Stimulated activated CD8-positive, alpha-beta memory T cell treated with anti-CD3 and anti-CD28 coated beads, Interleukin-7, amount 100 ng/mL, for 24 hours (primary cell): ENCODE measurements at places on chromosomes 1 and 21.

GRCh38 chr1:64653466-64653865 lies 91.4 kb upstream of the RAVER2 start:
- DNase-seq: no peak

DNA sequence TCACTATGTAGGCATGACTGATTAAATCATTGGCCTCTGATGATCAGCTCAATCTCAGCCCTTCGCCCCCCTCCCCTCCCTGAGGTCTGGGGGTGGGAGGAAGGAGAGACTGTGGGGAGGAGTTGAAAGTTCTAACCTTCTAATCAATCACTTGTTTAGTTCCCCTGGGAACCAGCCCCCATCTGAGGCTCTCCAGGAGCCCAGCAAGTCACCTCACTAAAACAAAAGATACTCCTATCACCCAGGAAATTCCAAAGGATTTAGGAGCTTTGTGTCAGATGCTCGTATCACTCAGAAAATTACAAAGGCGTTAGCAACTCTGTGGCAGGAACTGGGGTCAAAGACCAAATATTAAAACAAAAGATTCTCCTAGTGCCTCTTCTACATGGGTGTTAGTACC lies 21.6 kb downstream of the SYF2 start:
- no peak for DNase-seq

DNA sequence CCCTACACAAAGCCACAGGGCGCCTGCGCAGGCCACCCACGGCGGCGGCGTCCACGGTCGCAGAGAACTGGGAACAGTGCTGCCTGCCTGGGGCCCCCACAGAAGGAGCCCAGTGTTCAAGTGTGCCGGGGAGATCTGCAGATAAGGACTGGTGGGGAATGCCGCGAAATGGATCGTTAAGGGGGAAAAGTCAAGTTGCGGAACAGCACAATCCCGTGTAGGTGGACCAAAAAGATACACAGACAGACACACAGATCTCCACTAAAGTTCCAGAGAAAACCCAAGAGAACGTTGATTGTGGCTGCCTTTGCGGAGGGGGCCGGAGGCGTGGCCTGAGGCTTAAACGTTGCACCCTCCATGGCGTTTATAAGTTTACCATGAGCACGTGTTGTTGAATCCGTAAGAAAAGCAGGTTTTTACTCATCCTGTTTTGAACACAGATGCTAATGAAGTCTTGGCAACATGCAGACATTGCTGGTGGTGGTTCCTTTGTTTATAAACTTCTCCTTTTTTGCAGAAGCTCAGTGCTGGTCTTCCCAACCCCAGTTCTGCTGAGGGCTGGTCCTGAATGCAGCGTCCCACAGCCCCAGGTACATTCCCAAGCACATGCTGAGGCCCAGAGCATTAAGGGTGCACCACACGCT lies 4.1 kb downstream of the SPATC1L start:
- no peak for DNase-seq

- no peak for DNase-seq
Observed at GRCh38 chr1:182615468-182616129, 11.4 kb upstream of the RGS16 start.

- no peak for DNase-seq
Observed at GRCh38 chr1:81681114-81681513, 119.6 kb upstream of the ADGRL2 start.

GRCh38 chr1:66761221-66761620 lies 9.0 kb downstream of the DYNLT5 start:
- no peak for DNase-seq

- DNase-seq: no peak
Observed at GRCh38 chr1:26327956-26328362, 10.2 kb downstream of the CD52 start.

DNA sequence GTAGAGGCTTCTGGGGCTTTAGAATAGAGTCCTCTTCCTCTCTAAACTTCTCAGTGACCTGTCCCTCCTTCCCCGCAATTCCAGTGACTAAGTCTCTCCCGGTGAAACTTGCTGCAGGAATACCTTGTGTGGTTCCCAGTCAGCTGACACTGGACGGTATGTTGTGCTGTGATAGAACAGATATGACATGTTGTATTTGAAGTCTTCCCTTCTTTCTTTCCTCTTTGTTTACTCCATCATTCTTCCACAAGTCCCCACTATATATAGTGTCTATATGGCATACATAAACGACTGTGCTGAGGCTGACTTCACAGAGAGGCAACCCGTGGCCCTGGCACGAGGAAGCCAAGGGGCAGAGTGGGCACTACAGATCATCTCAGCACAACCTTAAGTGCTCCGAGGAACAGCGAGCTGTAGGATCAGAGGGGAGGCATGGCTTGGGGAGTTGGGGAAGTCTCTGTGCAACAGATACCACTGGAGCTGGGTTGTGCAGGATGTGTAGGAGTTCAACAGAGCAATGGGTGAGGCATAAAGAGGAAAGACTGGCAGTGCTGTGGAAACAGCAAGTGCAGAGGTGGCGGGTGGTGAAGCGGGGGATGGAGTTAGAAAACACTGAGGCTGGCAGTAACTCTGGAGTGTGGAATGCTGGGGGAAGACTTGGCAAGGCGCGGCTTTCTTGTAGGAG lies 237.8 kb downstream of the TRABD2B start:
- DNase-seq: no peak

DNA sequence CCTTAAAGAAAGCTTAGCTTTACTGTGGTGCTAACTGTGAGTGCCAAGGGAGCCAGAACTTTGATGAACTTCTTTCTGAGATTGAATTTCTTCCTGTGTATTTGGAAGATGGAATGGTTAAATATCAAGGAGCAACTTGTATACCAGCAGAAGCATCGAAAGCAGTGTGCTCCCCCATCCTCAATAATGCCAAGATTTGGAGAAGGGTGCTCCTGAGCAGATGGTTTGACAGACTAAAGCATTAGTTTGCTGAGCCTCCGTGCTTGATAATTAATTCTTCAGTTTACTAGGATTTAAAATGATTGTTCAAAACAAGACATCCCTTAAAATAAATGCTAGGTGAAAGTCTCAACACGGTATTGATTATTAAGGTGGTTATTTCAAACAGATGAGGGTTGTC lies 42.4 kb upstream of the AKT3 start:
- no peak for DNase-seq

DNA sequence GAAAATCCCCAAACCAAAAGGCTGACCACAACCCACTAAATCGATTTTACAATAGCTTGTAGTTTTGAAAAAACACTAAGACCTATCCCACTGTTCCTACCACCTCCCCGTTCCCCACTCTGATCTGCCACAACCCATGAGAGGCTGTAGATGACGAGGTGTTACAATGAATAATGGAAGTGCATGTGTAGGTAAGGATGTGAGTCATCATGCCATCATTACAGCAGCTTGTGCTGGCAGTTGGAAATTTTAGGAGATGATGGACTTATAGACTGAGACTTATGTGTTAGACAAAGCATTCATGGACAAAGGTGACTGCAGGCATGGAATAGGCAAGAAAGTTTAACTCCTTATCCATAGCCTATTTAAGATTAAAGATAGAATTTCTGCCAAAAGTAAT lies 184.7 kb upstream of the CACYBP start:
- DNase-seq: no peak

GRCh38 chr1:86016076-86016759 lies 140.4 kb downstream of the COL24A1 start:
- DNase-seq: no peak

DNA sequence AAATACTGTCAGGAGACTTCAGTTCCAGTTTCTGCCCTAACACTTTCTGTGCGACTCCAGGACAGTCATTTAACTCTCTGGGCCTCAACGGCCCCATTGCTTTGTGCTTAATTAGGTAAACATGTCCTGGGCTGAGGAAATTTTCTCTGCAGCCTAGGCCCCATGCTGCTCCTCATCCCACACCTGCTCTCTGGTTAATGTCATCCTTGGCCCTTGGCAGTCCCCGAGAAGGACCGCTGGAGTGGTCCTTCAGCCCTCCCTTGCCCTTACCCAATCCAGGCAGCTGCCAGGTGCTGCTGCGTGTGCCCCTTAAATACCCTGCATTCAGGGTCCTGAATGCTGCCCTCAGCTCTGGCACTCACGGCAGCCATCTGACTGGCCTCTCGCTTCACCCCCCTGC lies 18.7 kb downstream of the UBL4B start:
- DNase-seq: no peak
